ENCODE measurements at places on chromosomes 2 and 18.

- no peak overlapping the region for H3K27ac ChIP-seq
- H3K27me3 ChIP-seq = no peaks in the 10 kb centered on the region
- no peak overlapping the region for H3K4me3 ChIP-seq
These were observed 337.7 kb downstream of the DYSF start for GRCh38 chr2:71791061-71791450.

DNA sequence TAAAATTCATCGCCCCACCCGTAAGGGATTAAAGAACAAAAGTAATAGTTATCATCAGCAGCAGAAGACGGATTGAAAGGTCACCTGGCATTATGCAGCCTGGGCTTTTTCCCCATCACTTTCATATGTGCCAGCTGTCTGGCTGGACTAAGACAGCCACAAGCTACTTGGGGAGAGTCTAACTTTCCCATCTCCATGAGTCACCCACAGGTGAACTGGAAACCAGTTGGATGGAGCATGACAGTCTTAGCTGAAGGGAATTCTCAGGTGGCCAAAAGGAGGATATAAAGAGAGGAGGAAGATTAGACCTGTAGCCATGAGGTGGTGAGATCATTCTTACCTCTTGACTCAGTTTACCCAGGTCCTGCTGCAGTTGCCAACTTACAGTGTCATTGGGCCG is 7.0 kb upstream of the FAM178B start:
- no peak overlapping the region for H3K27ac ChIP-seq
- H3K4me3 ChIP-seq = no peak overlapping the region
- H3K4me1 ChIP-seq = no peaks in the 10 kb centered on the region
- peaks cover 22% of the 10 kb centered on the region for H3K27me3 ChIP-seq
- no peak for DNase-seq
- no peaks in the 10 kb centered on the region for H3K36me3 ChIP-seq

DNA sequence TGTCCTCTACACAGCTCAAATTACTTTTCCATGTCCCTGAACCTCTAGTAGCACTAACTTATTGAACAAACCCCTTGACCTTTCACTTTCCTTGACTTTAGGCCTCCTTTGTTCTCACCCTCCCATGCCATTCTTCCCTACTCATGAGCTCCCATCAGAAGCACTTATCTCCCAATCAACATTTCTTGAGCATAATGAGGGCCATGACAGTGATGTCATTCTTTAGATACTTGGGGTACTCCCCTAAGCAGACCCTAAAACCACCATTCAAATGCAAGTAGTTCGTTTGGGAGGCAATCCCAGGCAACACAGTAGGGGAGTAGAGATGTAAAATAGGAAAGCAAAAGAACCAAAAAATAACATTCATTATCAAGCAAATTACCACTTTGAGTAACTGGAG is 115.9 kb upstream of the ARHGAP28 start:
- H3K36me3 ChIP-seq = no peaks in the 10 kb centered on the region
- H3K4me3 ChIP-seq = no peak overlapping the region
- H3K27me3 ChIP-seq = no peaks in the 10 kb centered on the region
- DNase-seq = no peak
- no peaks in the 10 kb centered on the region for H3K4me1 ChIP-seq

DNA sequence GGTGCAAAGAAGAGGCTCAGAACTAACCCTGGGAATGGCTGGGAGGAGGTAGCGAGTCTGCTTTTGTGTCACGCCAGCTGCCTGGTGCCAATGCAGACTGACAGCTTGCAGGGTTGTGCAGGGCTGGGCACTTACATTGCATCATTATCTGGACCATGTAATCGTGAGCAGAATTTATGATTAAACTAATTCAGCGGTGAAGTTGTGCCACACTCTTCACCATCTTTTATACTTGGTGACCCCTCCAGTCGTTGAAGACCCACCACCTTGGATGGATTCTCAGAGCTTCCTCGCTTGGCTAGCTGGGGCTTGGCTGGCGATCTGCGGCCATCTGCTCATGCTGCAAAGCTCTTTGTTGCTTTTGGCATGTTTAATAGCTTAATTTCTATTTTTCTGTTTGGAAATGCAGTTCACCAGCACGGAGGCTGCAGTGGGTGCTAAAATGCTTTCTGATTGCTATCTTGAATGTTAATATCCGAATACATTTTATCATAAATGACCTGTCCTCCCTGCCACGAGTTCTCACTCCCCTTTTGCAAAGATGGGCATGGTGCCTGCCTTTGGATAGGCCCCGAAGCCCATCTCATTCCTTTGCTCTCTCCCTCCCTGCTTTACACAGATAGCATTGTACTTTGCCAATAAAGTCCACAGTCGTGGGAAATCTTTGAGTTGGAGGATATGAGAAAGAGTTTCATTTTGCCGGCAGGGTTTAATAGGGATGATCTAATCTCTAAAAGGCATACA is 188.2 kb downstream of the PRKCE start:
- peaks cover 54% of the 10 kb centered on the region for H3K4me1 ChIP-seq
- no peaks in the 10 kb centered on the region for H3K27me3 ChIP-seq
- no peak overlapping the region for H3K4me3 ChIP-seq
- 0 out of 2 replicates have a peak overlapping the region, but pooled peaks have one; percentile 30 for H3K27ac ChIP-seq

DNA sequence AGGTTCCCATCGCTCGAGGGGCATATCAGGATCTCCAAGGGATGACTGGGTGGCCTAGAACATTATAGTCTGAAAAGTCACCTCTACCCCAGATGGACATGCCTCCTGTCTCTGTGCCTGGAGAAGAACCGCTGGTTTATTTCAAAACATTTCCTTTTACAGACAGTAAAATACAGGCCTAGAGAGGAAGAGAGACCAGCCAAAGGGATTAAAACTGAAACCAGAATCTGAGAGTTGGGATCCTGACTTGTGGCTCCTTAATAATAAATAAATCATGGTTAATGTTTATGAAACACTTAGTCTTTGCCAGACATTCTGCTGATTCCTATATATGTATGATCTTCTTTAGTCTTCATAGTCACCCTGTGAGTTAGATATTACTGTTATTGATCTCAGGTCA is 153.7 kb downstream of the DDX1 start:
- H3K36me3 ChIP-seq = no peaks in the 10 kb centered on the region
- H3K4me1 ChIP-seq = no peaks in the 10 kb centered on the region
- no peak for DNase-seq
- no peaks in the 10 kb centered on the region for H3K27me3 ChIP-seq

- H3K36me3 ChIP-seq = no peaks in the 10 kb centered on the region
- no peak overlapping the region for H3K4me3 ChIP-seq
- H3K27me3 ChIP-seq = no peaks in the 10 kb centered on the region
- DNase-seq = no peak
These were observed 21.2 kb upstream of the ALPI start for GRCh38 chr2:232434563-232435374.

- H3K4me3 ChIP-seq = no peak overlapping the region
- no peak for DNase-seq
- no peaks in the 10 kb centered on the region for H3K4me1 ChIP-seq
- H3K27ac ChIP-seq = no peak overlapping the region
- H3K36me3 ChIP-seq = no peaks in the 10 kb centered on the region
- H3K27me3 ChIP-seq = no peaks in the 10 kb centered on the region
These were observed 126.0 kb downstream of the SP100 start for GRCh38 chr2:230541934-230542380.

GRCh38 chr2:157930728-157931127 is 54.6 kb upstream of the ACVR1 start:
- H3K36me3 ChIP-seq = no peaks in the 10 kb centered on the region
- DNase-seq = no peak
- no peaks in the 10 kb centered on the region for H3K27me3 ChIP-seq
- H3K4me1 ChIP-seq = no peaks in the 10 kb centered on the region
- no peak overlapping the region for H3K4me3 ChIP-seq

- no peak overlapping the region for H3K27ac ChIP-seq
- no peak for DNase-seq
- no peaks in the 10 kb centered on the region for H3K4me1 ChIP-seq
- no peak overlapping the region for H3K4me3 ChIP-seq
These were observed 20.7 kb upstream of the NT5C1B start for GRCh38 chr2:18610090-18610489.

DNA sequence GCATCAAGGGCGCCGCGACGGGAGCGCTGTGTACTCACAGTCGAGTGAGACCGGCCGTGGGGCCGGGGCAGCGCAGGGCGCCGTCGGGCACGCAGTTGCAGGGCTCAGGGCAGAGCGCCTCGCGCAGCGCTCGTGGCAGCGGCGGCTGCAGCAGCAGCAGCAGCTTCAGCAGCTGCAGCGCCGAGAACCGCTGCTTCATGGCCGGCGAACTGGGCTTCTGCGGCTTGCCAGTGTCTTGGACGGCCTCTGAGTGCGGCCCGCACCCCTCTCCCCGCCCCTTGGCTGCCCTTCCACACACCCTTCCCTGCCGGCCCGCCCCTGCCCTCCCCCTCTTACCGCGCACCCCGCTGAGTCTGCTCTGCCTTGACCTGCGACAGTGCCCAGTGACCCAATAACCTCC is at the start of gene LHCGR:
LHCGR (minus strand) TSS at position 252 of the 400 bp plus-strand sequence; CDS start at position 199, 53 bp downstream.
- H3K27me3 ChIP-seq = no peaks in the 10 kb centered on the region
- H3K4me3 ChIP-seq = no peak within 1 kb of the TSS
- no peak within 1 kb of the TSS for H3K27ac ChIP-seq

- peaks cover 16% of the 10 kb centered on the region for H3K27me3 ChIP-seq
- H3K27ac ChIP-seq = no peak overlapping the region
- peaks cover 9% of the 10 kb centered on the region for H3K4me1 ChIP-seq
- H3K4me3 ChIP-seq = no peak overlapping the region
- no peak for DNase-seq
These were observed 47.1 kb downstream of the CDCA7 start for GRCh38 chr2:173401716-173402326.

- H3K27ac ChIP-seq = peak overlapping the region; percentile 2
- H3K27me3 ChIP-seq = no peaks in the 10 kb centered on the region
- peaks cover 11% of the 10 kb centered on the region for H3K36me3 ChIP-seq
- H3K4me3 ChIP-seq = no peak overlapping the region
These were observed 5.2 kb downstream of the ARHGAP25 start for GRCh38 chr2:68739595-68740399.

All from DND-41 (cell line).